ENCODE measurements at places on chromosomes 11 and 22.

GRCh38 chr11:14362611-14363010 is 3.6 kb upstream of the RRAS2 start:
- no peak for DNase-seq

DNA sequence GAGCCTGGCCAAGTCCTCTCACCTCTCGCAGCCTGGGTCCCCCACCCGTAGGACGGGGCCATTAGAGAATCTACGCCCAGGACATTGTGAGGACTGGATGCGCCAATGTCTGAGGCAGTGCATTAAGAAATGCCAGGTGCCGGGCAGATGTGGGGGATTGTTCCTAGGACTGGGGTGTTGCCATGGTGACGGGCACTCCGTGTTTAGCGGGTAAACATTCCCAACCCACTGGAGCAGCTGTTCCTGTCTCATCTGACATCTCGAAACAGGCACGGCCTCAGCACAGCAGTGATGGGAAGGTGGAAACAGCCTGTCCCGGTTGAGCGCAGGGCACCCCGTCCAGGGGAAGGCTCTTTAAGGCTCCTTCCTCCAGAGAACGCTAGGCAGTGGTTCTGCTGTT is 99.6 kb upstream of the RTL6 start:
- no peak for DNase-seq

DNA sequence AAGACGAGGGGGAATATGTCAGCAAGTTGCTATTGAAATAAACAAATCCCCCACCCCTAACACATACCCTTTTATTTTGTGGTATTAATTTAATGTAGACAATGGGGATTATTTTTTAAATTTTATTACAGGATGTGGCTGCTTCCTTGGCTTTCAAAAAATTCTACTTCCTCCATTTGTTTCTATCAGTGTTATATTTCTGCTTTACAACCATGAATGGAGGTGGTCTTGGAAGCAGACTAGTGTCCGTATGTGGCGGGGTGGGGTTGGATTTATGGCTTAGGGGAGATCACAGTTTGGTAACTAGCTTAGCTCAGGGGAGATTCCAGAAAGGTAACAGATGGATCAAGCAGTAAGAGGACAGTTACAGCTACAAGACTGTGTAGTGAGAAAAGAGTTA is 39.3 kb upstream of the PICALM start:
- no peak for DNase-seq

GRCh38 chr22:47034076-47034808 is 271.8 kb downstream of the TBC1D22A start:
- DNase-seq, result no peak

GRCh38 chr11:106872246-106872645 is 146.0 kb downstream of the GUCY1A2 start:
- no peak for DNase-seq

GRCh38 chr11:77557553-77557952 is 32.2 kb upstream of the AQP11 start:
- DNase-seq, result no peak

- no peak for DNase-seq
Observed at GRCh38 chr11:97610000-97610399, 1220.2 kb downstream of the JRKL start.

DNA sequence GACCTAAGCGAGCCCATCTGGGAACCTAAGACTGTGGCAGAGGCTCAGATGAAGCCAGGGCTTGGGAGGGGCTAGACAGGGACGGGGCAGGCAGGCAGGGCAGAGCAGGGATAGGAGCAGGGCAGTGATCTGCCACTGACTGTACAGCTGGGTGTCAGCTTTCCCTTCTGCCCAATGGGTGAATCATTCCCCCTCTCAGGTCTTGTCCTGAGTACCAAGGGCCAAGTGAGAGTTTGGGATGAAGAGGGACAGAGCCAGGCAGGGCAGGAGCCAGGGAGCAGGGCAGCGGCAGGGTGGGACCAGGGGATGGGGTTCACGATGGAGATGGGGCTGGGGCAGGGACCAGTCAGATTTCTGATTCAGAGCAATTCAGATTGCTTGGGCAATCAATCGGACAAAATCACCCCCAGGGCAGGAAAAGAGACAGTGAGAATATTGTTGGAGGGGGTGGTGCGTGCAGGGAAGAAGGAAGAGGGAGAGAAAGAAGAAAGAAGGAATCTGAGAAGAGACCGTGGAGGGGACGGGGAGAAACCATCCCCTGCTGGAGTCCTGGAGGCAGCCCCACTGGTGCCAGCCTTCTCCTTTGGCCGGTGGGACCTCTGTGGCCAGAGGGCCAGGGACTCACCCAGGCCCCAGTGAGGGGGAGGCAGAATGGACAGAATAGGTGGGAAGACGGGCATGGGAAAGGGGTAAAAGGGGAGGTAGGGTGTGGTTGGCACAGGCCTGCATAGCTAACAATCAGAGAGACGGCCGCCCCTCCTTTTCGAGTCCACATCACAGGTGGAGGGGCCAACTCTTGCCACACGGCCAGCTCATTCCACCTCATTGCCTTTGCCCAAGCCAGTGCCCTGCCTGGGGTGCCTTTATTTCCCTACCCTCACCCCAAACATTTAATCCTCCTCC is 47.2 kb downstream of the CYTH4 start:
- no peak for DNase-seq

GRCh38 chr11:74019860-74020259 is 11.0 kb upstream of the UCP3 start:
- no peak for DNase-seq

- DNase-seq, result no peak
Observed at GRCh38 chr22:41366323-41367029, 15.3 kb upstream of the TEF start.

DNA sequence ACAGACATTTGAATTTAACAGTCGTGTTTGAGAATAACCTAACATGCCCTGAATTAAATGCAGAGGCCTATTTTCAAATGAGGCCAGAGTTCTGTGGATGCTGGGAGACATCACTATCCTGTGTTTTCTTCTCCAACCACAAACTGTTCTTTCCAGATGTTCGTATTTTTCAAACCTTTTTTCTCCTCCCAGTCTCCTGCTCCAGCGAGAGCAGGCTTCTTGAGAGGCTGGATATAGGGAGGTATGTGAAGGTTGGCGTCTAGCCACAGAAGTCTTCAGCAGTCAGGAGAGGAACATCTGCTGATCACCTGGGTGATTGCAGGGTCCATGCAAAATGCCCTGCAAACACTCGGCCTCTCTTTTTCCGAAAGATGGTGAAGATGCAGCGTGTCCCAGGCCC is 126.3 kb downstream of the C11orf91 start:
- DNase-seq, result no peak

GRCh38 chr11:2041963-2042362 is 44.3 kb upstream of the H19 start:
- DNase-seq, result no peak

GRCh38 chr22:33002035-33002434 is 56.1 kb downstream of the SYN3 start:
- no peak for DNase-seq

- DNase-seq, result no peak
Observed at GRCh38 chr11:113628912-113629311, 77.2 kb downstream of the TMPRSS5 start.

DNA sequence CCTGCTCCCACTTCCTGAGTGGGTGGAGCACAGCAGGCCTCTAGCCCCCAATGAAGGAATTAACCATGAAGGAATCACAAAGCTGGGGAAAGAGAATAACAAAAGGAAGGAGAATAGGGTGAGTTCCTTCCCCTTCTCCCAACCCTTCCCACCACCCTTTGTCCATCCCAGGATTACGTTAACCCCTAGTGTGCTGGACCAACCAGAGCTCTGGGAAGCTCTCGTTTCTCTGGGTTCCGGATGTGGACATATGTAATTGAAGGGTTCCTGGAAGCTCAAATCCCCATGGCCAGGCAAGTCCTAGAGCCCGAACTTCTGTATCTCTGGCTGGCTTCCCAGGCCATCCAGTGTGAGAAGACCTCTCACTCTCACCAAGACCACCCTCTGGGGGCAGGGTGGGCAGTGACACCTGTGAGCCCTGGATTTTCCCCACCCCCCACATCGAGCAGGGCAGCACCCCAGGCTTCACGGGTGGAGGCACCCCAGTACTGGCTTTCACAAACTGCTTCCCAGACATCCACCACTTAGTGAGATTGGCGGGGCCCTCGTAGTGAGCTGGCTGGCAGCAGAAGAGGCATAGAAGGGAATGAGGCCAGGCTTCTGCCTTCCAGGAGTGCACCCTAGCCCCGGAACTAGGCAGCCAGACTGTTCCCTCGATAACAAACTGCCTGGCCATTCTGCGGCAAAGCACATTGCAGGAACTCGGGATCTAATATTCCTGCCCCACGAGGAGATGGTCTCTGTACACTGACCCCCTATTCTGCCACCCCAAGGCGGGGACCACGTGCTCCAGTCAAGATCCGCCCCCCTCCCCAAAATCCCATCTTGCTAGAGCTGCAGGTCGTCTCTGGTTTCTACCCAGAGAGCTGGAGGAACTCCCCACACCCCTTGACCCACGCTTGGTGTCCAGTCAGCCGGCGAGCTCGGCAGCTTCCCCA is 2.1 kb downstream of the NECTIN1 start:
- DNase-seq, result no peak

GRCh38 chr22:33920197-33920540 is at the start of gene LARGE1:
Gene LARGE1 (minus strand): TSS chr22:33920476.
- DNase-seq, result peak; percentile 32

GRCh38 chr11:101996111-101996510 is 51.1 kb upstream of the CFAP300 start:
- DNase-seq, result no peak

DNA sequence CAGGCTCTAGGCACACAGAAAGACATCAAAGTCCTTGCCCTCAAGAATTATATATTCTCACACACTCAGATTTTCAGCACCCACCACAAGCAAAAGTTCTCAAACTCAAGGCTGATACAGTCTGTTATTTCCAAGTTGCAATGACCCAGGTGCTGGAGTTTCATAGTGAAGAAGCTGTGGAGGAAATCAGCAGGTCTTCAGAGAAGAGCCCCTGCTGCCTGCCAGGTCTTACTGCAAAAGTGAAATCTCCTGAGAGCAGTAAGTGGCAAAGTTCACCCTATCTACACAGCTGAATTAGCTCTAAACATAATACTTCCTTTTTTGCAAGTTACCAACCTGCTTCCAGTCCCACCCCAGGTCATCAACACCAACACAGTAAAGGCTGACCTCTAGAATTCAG is 64.6 kb downstream of the RPL27A start:
- DNase-seq, result no peak

DNA sequence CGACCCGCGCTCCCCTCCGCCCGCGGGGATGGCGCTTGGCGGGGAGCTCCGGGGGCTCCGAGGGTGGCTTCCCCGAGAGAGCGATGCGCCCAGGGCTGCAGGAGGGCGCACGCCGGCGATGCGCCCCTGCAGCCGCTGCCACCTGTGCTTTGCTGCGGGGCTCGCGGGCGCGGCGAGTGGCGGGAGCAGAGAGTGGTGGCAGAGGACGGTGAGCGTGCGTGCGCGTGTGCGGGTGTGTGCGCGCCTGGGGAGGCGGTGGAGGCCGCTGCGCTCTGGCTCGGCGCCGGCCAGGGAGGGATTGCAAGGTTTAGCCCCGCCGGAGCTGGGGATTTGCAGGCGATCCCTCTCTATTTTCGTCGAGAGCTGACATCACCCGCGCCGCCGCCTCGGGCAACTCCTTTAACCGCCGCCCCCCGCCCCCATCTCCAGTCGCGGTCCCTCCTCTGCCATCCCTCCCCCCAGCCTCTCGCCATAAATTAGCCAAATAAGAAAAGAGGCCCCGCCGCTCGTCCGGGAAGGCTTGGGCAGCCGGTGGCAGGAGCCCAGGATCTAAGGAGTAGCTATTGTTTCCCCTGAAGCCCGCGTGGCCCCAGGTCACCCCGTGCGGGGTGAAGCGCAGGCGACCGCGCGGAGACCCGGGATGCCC is at the start of gene SLC1A2:
Gene SLC1A2 (minus strand): TSS at position 375 of the 646 bp plus-strand sequence. CDS start 592 bp downstream, outside the sequence.
- peak; percentile 23 for DNase-seq

GRCh38 chr22:24367841-24368240 is 59.6 kb upstream of the ADORA2A start:
- no peak for DNase-seq

- no peak for DNase-seq
Observed at GRCh38 chr11:124977006-124977405, 23.0 kb downstream of the CCDC15 start.

DNA sequence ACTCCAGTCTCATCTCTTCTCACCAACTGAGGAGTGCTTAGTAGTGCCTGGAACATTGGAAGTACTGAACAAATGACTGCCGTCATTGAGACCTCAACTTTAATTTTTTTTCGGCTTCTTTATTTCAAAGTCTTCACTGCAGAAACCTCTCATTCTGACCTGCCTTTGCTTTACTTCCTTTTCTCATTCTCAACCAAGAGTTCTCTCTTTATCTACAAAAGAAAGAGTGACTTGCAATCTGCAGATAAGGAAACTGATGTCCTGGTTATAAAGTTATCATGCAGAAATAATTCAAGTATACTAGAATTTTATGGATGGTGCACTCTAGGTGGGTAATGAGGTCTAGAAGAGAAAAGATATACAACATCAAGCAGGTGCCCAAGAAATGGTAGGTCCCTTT is 1.2 kb upstream of the EED start:
- no peak for DNase-seq

DNA sequence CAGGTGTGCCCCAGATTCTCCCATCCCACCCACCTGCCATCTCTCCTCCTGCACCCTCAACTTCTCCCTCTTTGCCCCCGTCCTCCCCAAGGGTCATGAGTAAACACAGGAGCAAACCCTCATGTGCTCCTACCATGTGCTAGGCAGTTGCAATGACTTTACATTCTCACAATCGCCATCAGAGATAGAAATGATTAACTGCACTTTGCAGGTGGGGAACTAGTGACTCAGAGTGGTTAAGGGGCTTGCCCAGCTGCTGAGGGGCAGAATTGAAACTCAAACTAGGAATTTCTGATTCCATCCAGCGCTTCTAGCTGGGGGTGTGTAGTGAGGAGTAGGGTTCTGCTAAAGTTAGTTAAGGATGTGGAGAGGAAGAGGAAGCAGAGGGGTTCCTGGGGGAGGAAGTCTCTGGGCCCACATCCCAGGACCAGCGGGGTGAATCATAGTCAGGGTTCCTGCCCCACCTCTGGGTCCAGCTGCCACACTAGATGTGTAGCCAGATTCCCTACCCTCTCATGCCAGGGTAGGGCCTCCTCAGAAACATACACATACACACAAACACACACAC is 16.0 kb upstream of the PRG2 start:
- no peak for DNase-seq

DNA sequence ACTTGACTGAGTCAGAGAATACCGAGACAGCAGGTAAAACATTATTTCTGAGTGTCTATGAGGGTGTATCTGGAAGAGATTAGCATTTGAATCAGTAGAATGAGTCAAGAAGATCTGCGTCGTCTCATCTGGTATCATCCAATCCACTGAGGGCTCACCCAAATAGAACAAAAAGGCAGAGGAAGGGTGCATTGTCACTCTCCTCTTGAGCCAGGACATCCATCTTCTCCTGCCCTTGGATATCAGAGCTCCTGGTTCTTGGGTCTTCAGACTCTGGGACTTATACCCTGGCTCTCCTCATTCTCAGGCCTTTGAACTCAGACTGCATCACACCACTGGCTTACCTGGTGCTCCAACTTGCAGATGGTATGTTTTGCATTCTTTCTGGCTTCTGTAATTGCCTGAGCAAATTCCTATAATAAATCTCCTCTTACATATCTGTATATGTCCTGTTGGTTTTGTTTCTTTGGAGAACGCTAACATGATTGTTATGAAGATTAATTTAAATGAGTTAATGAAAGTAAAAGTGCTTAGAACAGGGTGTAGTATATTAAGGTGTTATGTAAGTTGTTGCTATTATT is 49.3 kb downstream of the ME3 start:
- DNase-seq, result no peak

Measured in GM12891 (cell line).